ENCODE measurements at places on chromosomes 12 and 14.
A peak's percentile ranks its signal among the peaks of the same experiment; 100 is the strongest.

DNA sequence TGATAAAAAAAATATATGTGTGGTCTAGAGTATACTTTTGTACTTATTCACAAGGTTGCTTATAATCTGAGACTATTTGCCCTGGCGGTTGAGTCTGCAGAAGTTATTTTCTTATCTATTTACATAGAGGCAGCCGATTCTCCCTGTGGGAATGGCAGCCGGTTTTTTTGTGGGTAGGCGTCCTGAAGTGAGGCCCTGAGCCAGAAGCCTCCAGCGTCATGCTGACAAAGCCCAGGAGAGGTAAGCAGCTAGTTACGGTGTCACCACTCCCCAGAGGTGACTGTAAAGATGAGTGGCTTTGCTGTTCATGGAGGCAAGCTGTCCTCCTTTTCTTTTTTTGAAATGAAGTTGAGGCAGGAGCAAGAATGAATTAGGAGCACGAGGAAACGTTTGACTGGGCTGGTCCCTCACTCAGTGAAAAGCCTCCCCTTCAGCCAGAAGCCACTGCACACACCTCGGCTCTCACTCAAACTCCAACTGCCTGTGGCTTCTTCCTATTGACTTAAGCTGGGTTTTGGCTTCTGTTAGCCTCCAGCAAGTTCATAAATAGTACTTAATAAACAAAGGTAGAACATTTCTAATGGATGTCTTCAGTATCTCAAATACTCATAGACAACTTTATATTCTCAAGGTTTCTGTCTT lies 21.5 kb downstream of the PAX9 start:
- no peak for DNase-seq

GRCh38 chr12:46686267-46686942 lies 139.4 kb downstream of the SLC38A4 start:
- DNase-seq = no peak

GRCh38 chr14:104271391-104271790 lies 133.0 kb downstream of the KIF26A start:
- DNase-seq = no peak

- DNase-seq = no peak
These were observed 23.8 kb downstream of the JAG2 start for GRCh38 chr14:105144666-105145380.

DNA sequence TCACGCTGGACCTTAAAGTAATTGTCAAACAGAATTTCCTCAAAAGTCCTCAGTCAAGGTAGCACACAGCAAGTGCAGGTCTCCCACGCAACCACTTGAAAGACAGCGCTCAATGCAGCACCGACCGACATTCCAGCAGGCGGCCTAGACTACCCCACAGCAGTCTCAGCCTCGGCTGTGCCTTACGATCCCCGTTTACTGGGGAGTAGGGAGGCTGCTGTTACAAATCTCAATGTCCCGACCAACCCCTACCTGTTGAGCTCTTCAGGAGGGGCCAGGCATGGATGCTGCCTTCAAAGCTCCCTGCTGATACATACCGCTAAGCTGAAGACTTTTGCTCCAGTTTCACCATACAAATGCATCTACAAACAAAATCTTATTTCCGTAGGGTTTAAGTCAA lies 21.8 kb downstream of the VPS37B start:
- peak; percentile 34 for DNase-seq

- DNase-seq = no peak
These were observed 163.5 kb downstream of the DIO2 start for GRCh38 chr14:80047761-80048160.

GRCh38 chr12:101945369-101946232 lies 68.2 kb downstream of the DRAM1 start:
- no peak for DNase-seq

DNA sequence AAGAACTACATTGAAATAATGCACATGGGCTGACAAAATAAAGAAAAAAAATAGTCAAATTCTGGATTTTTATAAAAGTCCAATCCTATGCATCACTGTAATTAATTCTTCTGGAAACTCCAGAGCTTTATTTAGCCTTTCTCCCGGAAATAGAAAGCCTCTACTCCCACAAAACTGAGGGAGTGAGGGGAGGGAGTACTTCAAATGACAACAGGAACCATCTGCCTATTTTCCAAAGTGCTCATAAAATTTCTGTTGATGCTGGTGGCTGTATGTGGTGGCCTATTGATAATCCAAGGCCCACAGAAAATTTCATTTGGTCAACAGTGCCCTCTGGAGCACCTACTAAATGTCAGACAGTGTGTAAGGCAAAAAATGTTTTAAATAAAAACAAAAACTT lies 64.6 kb downstream of the KIF21A start:
- DNase-seq = no peak

DNA sequence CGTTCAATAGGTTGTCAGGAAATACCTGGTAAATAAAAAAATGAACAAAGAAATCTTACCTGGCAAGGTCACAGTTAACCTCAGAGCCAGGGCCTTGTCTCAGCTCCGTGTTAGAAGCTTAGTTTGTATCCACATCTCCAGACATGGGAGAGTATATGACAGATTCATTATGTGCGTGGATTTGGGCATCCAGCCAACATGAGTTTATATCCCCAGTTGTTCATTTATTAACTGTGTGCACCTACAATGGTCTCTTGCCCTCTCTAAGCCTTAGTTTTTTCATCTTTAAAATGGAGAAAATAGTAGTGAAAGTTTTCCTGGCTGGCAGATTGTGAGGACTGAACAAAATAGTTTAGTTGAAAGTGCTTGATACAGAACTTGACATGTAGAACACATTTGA lies 437.8 kb downstream of the NPAS3 start:
- no peak for DNase-seq

DNA sequence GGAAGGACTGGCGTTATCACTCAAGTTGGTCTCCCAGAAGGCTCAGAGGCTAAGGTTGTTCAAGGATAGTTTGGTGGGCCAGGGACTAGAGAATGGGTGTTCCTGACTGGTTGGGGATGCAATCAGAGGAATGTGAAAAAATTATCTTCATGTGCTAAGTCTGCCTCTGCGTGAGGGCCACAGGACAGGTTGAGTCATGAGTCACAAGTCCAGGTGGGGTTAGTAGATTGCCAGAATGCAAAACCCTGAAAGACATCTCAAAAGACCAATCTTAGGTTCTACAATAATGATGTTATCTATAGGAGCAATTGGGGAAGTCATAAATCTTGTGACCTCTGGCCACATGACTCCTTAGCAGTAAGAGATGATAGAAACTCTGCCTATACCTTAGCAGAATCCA lies 220.1 kb upstream of the EEA1 start:
- DNase-seq = no peak

DNA sequence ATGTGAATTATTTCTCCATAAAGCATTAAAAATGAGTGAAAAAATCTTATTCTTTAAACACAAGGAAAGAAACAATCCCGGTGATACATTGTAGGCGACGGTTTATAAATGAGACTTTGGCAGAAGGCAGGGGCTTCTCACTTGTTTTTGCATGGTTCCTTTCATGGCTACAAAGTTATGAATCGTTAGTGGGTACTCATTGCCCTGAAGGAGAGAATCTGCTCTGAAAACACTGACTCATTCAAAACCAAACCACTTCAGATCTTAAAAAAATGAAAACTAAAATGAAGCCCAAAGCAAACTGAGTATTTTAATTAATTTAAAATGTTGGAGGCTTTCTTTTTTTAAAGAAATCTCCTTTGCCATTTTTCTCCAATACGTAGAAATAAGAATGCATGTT lies 41.4 kb upstream of the AMIGO2 start:
- no peak for DNase-seq

DNA sequence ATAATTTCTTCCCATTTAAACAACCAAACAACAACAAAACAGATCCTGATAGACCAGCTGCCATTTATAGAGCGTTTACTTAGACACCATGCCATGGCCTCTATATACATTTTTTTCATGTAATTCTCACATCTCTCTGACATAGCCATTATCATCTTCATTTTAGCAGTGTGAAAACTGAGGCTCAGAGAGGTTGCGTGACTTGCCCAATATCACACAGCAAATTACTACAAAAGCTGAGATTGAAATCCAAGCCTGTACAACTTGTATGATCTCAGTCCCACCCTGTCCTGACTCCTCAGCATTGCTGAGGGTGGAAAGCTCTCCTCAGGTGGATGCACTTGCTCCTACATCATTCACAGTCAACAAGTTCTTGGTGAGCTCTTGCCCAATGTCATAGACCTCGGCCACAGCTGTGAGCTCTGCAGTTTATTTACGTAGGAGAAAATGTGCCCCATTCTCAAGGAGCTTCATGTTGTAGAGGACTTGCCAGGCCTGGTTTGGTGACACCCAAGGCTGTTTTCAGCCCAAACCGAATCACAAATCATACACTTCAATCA lies 55.5 kb downstream of the CRACR2A start:
- DNase-seq = no peak

GRCh38 chr12:39427360-39427808 lies 15.5 kb downstream of the KIF21A start:
- DNase-seq = no peak

- DNase-seq = no peak
These were observed 199.3 kb upstream of the PPFIA2 start for GRCh38 chr12:81958406-81958805.

DNA sequence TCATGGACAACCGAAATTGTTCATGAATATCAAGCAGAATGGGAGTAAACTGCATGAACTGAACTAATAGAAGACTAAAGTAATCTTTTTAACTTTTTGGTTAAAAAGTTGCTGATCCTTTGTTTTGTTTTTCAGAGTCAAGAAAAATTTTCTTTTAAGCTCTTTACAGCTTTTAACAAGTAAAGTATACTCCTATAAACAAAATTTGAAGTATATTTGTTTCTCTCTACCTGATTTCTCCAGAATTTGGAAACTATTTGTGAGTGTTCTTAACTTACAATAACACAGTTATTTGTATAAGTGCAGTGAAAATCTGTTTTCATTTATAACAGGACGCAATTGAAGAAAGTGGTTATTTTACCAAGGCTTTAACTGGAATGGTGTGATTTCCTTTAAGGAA lies 12.2 kb upstream of the LRRK2 start:
- DNase-seq = no peak

GRCh38 chr14:55272387-55272786 lies 1.2 kb downstream of the FBXO34 start:
- DNase-seq = no peak

DNA sequence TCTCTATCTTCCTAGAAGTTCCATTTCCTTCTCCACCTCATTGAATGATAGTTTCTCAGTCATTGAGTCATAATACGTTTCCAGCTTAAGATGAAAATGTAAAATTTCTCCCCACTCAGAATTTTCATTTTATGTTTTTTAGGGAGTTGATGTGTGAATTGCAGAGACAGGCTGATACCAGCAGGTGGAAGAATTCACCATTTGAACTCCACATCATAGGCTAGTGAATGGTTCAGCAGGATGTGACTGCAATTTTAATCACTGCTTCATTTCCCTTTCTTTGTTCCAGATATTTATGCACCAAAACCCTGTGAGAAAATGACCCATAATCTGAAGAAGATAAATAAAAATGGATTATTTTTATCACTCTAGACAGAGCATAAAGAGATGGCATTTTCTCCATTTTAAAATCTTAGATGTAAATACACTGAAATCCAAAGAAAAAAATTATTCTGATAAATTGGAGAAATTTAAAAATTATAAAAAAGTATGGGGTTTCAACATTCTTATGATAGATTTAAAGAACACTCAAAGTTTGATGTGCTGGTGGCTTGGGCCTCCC lies 10.6 kb upstream of the PYGL start:
- no peak for DNase-seq

- DNase-seq = peak; percentile 66
These were observed 448.5 kb downstream of the TMEM121 start for GRCh38 chr14:105974902-105975301.

- DNase-seq = no peak
These were observed 123.8 kb upstream of the LRFN5 start for GRCh38 chr14:41482861-41483260.

DNA sequence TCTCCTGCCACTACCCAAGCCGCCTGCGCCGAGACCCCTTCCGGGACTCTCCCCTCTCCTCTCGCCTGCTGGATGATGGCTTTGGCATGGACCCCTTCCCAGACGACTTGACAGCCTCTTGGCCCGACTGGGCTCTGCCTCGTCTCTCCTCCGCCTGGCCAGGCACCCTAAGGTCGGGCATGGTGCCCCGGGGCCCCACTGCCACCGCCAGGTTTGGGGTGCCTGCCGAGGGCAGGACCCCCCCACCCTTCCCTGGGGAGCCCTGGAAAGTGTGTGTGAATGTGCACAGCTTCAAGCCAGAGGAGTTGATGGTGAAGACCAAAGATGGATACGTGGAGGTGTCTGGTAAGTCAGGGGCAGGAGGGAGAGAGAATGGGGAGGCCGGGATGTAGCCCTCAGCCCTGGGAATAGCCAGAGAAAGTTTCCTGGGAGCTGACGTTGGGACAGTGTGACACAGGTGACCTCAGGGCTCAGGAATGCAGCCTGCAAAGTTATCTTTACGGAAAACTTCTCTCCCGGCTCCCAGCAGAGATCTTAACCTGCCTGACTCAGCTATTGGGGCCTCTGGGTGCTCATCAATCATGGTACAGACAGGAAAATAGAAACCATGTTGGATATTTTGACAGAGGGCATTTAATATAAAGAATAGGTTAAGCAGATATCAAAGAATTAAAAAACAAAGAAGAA lies 747 bp downstream of the HSPB8 start:
- DNase-seq = no peak

DNA sequence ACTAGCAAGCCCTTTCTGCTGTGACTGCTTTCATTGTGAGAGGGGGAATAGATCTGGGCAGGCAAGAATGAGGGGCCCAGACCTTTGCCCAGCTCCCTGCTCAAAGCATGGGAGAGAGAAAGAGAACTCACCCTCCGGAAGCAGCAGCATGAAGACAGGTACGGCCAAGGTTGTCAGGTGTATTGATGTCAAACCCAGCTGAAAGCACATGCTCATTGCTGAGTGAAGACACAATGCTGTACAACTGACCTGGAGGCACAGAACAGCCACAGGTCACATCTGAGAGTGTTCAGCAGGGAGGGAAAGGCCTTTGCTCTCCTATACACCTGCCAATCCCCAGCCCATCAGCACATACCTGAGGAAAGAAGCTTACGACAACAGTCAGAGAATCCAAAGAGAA lies 5.5 kb downstream of the ANKRD52 start:
- no peak for DNase-seq

DNA sequence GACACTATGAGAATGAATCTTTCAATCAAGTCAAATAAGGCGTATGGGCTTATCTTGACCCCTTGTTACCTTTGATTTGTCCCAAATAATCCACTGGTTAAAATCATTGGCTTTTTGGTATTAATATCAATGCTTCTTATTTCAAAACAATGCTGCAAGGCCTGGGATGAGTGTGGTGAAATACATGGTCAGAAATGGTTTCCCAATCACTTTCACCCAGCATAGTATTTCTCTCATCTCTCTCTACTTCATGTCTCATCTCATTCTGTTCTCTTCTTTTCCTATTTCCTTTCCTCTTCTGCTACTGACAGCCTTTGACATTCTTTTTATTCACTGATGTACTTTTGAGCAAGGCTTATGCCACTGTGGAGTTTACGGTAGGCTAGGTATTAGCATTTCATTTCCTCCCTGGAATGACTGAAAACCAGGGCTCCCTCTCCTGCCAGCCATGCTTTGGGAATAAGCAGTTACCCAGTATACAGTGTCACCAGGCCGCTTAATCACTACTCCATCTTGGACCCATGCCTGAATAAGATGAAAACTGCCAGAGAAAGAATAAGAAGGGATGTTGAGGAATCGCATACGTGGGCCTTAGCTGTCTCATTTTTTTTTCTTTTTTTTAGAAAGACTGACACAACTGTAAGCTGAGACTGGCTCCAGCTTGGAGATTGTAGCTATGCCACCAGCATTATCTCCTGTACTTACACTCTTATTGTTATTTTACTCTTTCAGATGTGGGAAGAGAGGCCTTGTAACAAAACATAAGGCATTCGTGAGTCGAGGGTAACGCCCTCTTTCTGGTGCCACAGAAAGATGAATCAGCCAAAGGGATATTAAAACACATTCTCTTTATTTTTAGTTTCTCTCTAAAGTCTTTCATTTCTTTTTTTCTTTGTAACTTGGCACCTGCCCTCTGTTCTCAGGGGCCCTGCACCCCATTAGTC lies 53.5 kb downstream of the IGF1 start:
- DNase-seq = no peak
